Activated naive CD4-positive, alpha-beta T cell treated with anti-CD3 and anti-CD28 coated beads, Interleukin-2, amount 50 U/mL, for 16 hours (primary cell): ENCODE measurements at places on chromosomes 6 and 20.
A peak's percentile ranks its signal among the peaks of the same experiment; 100 is the strongest.

DNA sequence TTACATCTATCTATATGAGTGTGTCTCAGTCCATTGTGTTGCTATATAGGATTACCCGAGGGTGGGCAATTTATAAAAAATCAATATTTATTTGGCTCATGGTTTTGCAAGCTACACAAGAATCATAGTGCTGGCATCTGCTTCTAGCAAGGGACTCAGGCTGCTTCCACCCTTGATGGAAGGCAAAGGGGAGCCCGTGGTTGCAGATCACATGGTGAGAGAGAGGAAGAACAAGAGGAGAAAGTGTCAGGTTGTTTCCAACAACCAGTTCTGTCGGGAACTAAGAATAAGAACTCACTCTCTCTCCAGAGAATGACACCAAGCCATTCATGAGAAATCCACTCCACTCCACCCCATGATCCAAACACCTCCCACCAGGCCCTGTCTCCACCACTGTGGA lies 48.2 kb upstream of the TENT5A start:
- DNase-seq: no peak

- no peak for DNase-seq
These were observed 58.5 kb downstream of the AHI1 start for GRCh38 chr6:135438907-135439535.

GRCh38 chr6:39543950-39544349 lies 181.3 kb downstream of the KIF6 start:
- no peak for DNase-seq

DNA sequence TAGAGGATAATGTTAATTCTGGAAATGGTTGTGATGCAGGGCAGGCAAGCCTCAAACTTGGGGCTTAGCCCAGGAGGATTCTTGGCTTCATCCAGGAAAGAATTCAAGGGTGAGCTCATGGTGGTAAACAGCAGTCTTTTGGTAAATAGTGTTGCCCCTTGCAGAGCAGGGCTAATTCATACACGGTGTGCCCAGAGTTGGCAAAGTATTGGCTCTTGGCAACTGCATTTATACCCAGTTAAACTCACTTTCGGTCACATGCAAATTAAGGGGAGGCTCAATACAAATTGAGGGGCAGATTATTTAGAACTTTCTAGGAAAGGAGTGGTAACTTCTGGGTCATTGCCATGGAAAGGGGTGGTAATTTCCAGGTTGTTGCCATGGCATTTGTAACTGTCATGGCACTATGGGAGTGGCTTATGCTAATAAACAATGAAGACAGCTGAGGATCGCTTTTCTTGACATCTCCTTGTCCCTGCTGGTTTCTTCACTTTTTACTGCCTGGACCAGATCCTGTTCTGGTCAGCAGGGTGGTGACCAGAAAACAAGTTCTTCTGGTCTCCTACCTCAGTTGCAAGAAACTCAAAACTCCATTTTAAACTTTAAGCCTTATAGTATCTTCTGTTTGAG lies 3.9 kb upstream of the OTOR start:
- DNase-seq: no peak

GRCh38 chr20:20393207-20394120 lies 25.6 kb downstream of the INSM1 start:
- no peak for DNase-seq

GRCh38 chr6:40440053-40440452 lies 147.1 kb downstream of the LRFN2 start:
- DNase-seq: no peak

- peak; percentile 83 for DNase-seq
These were observed 3.9 kb upstream of the SOX4 start for GRCh38 chr6:21589352-21590345.
